Activated B cell treated with CpG ODN at 0.5 μM for 24 hours (primary cell): ENCODE measurements at places on chromosomes 3 and 15. TPM values are rescaled to one million over a fixed set of nuclear protein-coding genes. Genes with fewer than 3 reads are reported as not detected.

GRCh38 chr3:117135207-117135606 is 425.6 kb downstream of the TUSC7 start:
- DNase-seq, result no peak

DNA sequence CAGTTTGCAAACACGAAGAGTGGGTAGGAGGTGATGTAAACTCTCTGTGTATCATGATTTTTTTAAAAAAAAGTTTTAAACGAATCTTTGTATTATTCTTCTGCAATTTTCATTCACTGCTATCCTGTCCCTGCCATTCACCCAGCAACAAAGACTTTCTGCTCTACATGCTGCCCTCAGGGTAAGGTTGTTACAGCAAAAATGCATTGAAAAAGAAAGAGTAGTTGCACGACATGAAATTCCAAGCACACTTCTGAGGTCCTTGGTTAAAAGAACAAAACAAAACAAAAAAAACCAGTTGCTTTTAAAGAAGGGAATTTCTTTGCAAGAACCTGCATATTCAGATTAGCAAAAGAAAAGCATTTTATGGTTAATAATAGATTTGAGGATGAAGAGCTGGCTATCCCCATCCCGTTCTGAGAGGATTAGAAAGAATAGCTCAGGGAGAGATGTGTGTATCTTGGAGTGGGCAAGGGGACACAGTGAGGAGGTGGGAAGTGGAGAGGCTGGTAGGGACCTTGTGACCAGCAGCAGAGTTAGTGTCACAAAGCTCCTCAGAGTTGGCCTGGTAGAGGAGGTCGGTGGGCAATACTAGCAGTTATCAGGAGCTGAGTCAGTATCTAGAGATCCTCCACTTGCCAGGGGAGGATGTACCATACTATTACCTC is 290.8 kb downstream of the NEK10 start:
- no peak for DNase-seq

DNA sequence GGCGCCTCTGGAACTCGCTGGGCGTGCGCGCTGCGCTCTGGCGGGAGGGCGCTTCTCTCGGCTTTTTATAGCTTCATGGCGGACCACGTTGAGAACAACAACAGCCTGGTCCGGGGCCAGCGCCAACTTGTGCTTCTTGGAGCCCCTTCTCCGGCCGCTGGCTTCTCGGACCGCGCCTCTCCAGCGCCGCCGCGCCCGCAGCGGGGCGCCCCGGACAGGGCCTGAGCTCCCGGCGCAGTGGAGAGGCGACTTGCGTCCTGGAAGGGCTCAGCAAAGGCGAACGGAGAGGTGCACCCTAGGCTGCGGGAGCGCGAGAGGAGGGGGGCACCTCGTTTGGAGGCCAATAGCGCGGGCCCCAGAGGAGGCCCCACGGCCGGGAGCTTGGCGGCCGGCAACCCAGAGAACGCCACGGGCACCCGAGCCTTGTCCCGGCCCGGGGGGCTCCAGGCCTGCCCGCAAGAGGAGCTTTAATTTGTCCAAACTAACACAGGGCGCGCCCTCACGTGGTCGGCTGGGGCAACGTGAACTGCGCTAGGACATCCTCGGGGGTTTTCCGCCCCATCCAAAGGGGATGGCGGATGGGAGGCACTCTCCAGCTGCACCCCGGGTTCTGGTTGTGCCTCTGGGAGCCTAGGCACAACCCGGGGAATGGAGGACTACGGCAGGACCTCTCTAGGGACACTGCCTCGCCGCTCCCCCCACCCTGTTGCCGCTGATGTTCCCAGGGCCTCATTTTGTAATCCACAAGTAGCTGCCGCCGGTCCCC is 37.8 kb downstream of the HMCES start:
- peak; percentile 69 for DNase-seq

DNA sequence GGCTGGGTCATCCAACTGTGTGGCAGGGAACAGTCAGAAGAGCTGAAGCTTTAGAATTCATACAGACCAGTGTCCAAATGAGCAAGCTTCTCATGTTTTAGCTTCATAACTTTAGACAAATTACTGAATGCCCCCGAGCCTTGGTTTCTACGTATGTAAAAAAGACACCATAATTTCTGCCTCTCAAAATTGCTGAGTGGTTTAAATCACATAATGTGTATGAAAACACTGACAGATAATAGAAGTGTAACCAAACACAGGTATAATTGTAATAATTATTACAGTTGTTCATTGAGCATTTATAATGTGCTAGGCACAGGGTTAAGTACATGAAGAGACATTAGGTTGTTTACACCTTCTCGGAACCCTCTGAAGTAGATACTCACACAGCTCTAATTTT is 207.2 kb downstream of the IGSF11 start:
- DNase-seq, result no peak

The SAXO2 gene
- 15.2 and 24.9 TPM in 2 replicates for total RNA-seq

The VPS18 gene
- 25.3 and 26.2 TPM in 2 replicates for total RNA-seq

DNA sequence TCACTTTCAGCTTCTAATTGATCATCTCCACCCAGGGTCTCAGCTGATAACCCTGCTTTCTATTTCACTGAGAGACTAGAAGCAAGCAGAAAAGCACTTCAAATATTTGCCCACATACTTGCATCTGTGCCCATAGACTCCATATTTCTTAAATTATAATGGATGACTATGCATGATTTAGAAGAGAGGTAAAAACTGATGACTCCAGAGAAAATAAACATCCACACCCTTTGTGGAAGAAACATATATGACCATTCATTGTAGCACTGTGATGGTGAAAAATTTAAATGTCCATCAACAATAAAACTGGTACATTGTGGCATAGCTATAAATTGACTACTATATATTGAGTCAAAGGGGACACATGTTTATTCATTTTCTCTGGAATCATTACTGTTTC is 7.1 kb upstream of the IGF2BP2 start:
- no peak for DNase-seq

The SSR3 gene
- 64.3 and 69.2 TPM in 2 replicates for total RNA-seq

DNA sequence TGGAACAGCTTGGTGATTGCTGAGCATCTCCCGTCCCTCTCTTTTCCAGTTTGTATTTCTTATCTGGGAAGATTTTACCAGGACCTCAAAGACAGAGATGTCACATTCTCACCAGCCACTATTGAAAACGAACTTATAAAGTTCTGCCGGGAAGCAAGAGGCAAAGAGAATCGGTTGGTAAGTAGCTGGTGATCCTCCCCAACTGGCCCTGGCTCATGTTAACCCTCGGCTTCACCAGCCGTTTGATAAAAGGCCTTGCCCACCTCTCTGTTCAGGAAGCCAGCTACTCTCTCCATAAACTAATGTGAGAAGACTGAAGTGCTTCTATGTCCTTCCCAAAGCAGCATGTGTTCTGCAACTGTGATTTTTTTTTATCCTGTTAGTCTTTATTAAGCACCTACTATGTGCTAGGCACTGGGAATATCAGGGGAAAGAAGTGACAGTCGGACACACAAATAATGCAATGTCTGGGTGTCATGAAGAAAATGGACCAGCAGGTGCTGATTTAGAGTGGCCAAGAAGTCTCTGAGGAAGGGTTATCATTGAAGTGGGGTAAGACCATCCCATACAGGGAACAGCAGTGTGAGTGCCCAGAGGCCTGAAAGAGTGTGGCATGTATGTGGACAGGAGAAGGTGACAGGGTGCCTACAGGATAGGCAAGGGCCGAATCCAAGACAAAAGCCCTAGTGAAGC is 1.2 kb downstream of the MANF start:
- DNase-seq, result no peak

The UNC13C gene
- total RNA-seq, result not detected in 2 replicates

GRCh38 chr3:177420651-177421480 is 223.6 kb upstream of the TBL1XR1 start:
- no peak for DNase-seq

The UCN2 gene
- not detected in 2 replicates for total RNA-seq

- DNase-seq, result no peak
Observed at GRCh38 chr3:31449318-31449717, 83.4 kb upstream of the STT3B start.

GRCh38 chr3:162007722-162008121 is 511.1 kb downstream of the OTOL1 start:
- no peak for DNase-seq

DNA sequence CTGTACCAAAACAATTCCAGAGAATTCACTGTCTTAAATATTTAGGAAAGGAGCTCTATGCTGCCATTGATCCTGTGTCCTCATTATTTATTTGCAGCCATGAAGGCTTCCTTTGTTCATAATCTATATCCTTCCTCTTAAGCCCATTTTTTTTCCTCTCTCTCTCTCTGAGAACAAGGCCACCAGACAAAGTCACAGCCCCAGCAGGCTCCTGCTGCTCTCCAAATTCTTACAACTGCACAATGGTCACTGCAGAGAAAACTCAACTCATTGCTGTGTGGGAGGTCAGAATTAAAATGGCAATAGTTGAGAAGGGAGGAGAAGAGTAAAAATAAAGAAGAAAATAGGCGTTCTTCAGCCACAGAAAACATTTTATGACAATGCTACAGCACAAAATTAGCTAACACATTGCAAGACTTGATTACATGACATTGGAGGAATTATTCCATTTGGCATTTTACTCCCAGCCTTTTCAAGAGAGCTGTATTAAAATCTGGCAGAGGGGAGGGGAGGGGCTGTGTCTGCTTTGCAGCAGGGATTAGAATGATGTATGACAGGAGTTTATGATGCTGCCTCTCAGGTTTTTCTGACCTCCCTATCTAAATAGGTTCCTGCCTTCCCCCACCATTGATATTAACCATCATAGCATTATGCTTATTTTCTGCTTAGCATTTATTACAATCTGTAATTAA is 399.7 kb upstream of the THBS1 start:
- no peak for DNase-seq

- DNase-seq, result no peak
Observed at GRCh38 chr3:185846037-185846436, 21.2 kb upstream of the IGF2BP2 start.

- no peak for DNase-seq
Observed at GRCh38 chr3:149417174-149417573, 39.7 kb upstream of the TM4SF1 start.

- no peak for DNase-seq
Observed at GRCh38 chr3:50263478-50264382, 5.2 kb upstream of the SEMA3B start.

DNA sequence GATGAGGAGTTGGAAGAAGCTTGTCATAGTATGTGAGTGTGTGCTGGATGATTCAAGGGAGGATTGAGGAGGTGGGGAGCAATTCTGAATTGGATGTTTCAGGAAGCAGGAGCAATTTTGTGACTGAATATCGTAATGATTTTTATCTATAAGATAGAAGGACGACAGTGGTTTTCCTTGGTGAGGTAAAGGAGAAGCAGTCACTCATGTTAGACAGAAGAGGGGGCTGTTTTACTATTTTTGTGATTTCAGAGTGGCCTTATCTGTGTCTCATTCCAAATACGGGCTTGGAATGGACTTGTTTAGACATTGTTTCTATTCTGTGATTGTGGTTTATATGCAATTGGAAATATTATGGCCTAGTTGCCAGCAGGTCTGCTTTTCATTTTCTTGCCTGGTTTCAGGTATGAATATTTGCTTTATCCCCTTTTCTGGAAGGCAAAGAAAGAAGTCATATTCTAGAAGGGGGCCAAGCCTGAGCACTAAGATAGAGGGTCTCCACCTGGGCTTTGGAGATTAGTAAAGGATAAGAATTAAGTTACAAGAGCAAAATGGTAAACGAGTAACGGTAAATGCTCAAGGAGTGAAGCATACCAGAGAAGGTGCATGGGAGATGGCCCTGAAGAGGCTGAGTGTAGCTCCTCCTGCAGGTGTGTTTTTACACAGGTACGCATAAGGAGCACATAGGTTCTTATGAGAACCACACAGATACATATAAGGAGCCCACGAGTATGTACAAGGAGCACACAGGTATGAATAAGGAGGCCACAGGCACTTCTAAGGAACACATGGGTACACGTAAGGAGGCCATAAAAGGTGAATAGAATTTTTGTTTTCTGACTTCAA is 124.6 kb upstream of the KCNAB1 start:
- DNase-seq, result no peak

- DNase-seq, result no peak
Observed at GRCh38 chr3:196774848-196775422, 35.3 kb downstream of the PAK2 start.

- no peak for DNase-seq
Observed at GRCh38 chr3:140384028-140384771, 293.7 kb upstream of the TRIM42 start.

- no peak for DNase-seq
Observed at GRCh38 chr3:62892951-62893350, 17.7 kb upstream of the CADPS start.

DNA sequence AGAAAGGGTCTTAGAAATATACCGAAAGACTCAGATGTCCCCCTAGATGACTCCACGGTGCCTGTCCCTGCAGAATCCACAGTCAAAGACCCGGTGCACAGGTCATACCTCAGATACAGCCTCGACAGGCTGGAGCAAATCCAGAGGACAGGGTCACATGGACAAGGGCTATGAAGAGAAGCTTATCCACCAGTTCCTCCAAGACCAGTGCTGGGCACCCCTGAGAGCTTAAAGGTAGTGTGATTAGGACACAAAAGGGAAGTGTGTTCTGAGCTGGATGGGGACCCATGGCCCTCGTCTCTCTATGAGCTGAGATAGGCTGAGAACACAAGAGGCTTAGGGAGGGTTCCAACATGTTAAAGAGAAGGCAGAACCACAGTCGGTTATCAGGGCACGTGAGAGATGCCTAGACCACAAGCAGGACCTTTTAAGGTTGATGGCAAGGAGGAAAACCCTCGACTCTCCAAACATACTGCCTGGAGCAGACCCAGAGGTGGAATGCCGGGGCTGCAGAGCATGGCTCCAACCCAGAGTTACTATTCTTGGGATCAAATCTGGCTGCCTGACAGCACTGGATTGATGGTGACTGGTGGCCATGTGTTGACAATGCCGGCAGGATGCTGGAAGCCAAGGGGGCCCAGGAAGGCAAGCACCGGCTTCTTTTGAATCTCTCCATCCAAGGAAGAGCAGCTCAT is 46.9 kb downstream of the ADCY5 start:
- no peak for DNase-seq

DNA sequence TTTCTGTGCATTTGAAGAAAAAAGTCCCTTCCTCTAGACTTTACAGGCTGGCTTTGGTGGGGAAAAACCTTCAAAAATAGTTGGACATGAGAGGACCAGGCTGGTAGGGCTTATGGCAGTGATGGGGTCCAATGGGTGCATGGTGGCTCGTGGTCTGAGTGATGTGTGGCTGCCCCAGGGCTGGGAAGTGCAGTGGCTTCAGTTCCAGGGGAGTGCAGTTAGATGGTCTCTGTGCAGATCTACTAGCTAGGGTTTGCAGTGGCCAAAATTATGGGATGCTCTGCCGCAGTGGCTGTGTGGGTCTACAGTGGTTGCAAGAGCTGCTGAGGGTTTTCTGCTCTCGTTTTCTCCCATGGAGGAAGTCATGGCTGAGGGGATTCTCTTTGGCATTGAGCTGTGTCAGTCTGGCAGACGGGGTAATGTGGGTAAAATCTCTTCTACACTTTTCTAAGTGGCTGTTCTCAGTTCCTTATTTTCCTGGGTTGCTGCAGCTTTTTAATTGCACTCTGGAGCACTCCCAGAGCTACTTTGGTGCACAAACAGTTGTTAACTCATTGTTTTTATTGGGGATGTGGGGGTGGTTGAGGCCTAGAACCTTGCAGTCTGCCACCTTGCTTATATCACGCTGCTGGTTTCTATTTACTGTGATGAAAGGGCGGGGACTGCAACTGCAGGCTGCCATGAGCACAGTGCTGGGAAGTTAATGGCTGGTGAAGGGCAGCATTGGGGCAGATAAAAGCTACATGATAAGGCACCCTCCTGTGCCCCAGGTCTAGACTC is 1324.6 kb downstream of the NSUN3 start:
- DNase-seq, result no peak
